Germinal center (tissue), 1 donor: ENCODE measurements at places on chromosomes 6 and 20.

DNA sequence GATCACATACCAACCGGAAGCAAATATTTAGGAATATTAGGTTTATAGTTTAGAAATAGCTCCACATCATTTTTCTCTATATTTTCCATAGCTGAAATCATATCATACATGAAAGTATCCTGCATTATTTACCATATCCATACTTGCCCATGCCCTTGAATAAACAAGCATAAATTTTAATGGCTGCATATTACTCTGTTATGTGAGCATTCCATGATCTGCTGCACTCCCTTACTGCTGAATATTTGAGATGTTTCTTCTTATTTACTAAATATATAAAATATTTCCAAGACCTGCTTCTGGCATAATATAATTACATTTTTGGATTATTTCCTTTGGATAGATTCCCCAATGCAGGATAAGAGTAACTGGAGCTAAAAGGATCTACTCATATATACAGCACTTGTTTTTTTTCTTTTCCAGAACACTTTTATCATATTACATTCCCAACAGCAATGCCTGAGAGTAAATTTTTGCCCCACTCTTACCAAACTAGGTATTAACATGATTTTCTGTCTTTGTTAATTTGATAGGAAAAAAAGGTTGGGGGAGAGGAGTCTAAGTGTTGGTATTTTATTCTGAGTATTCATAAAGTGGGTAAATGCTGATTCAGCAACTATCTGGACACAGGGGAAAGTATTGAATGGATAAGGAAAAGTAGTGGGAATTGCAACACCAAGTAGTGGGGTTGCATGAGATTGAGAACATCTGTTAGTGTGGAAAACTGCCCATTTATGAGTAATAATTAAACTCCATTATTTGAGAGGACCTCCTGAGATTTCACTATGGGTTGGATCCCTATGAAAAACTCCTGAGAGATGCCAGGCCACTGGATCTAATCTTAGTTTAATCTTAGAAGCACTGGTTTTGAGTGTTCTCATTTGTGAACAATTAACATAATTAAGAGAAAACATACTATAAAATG is 76.0 kb downstream of the MAN1A1 start:
- no peak for DNase-seq

- DNase-seq: no peak
Measured at GRCh38 chr20:49161428-49162152, 26.5 kb downstream of the STAU1 start.

DNA sequence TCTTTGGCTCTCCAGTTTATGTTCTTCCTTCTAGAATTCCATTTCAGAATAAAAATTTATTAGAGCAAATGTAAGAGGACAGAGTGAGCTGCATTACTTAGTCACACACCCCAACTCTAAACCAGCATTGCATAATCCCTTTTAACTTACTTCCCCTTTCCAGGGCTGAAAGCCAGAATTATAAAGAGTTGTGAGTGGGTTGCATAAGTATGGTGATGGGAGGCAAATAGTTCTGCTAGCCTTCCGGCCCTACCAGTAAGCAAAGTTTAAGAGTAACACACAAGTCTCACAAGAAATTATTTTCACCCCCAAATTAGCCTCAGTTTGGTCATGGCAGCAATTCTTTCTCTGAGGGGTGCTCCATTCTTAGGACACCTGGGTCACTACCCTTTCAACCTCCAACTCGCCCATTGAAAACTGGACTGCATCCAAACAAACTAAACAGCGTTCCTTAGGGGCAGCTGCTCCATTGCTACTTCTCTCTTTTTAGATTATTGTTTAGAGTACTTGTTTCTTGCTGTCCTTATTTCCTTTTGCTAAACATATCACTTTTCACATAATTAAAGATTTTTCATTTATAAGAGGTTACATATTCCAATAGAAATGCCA is 1.6 kb downstream of the KIAA0408 start:
- no peak for DNase-seq

- no peak for DNase-seq
Measured at GRCh38 chr6:41494212-41495110, 51.7 kb upstream of the FOXP4 start.
